ENCODE measurements at places on chromosomes 11 and 22. TPM values are rescaled to one million over a fixed set of nuclear protein-coding genes. Genes with fewer than 3 reads are reported as not detected.

The MPEG1 gene
- total RNA-seq = 34.1 TPM

The KRTAP5-8 gene
- total RNA-seq = not detected

The FGF19 gene
- not detected for total RNA-seq

The CADM1 gene
- 222 TPM for total RNA-seq

The PRRG4 gene
- 12.6 TPM for total RNA-seq

The OR5P2 gene
- 1.3 TPM for total RNA-seq

The PPFIBP2 gene
- total RNA-seq = 26.8 TPM

GRCh38 chr11:34525888-34526657 is 12.5 kb upstream of the ELF5 start:
- H3K4me3 ChIP-seq = no peak overlapping the region
- peaks cover 3% of the 10 kb centered on the region for H3K27me3 ChIP-seq
- no peaks in the 10 kb centered on the region for H3K36me3 ChIP-seq
- H3K27ac ChIP-seq = no peak overlapping the region
- H3K4me1 ChIP-seq = no peaks in the 10 kb centered on the region

- H3K27ac ChIP-seq = peak overlapping the region; percentile 75
- peaks cover 45% of the 10 kb centered on the region for H3K4me1 ChIP-seq
- H3K4me3 ChIP-seq = no peak overlapping the region
- no peaks in the 10 kb centered on the region for H3K27me3 ChIP-seq
Observed at GRCh38 chr22:46770151-46770641, 7.7 kb downstream of the TBC1D22A start.

- no peaks in the 10 kb centered on the region for H3K4me1 ChIP-seq
- H3K27ac ChIP-seq = no peak overlapping the region
- H3K27me3 ChIP-seq = no peaks in the 10 kb centered on the region
- no peaks in the 10 kb centered on the region for H3K36me3 ChIP-seq
- peak; percentile 28 for DNase-seq
Observed at GRCh38 chr22:48836673-48837340, 990.9 kb downstream of the BRD1 start.

DNA sequence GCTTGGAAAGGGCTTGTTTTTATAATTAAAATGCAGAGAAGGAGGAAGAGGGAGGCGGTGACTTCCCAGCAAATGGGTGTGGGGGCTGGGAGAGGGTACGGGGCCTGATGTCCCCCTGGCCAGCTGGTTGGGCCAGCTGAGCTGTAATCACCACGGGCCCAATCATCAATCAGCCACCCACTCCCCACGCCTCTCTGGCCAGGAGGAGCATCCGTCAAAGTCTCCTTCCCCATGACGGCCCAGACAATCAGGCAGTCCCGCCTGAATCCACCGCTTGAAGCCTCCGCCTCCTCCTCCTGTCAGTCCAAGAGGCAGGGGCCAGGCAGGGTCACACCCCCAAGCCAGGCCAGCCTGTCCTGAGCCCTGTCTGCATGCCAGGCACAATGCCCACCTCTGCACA is 13.3 kb upstream of the CABP7 start:
- H3K4me1 ChIP-seq = peaks cover 15% of the 10 kb centered on the region
- no peaks in the 10 kb centered on the region for H3K36me3 ChIP-seq
- no peak overlapping the region for H3K4me3 ChIP-seq

GRCh38 chr11:109015283-109015682 is 350.4 kb downstream of the DDX10 start:
- no peaks in the 10 kb centered on the region for H3K27me3 ChIP-seq
- no peak overlapping the region for H3K27ac ChIP-seq
- no peaks in the 10 kb centered on the region for H3K4me1 ChIP-seq
- no peaks in the 10 kb centered on the region for H3K36me3 ChIP-seq

GRCh38 chr22:23831261-23831660 is 7.5 kb downstream of the DERL3 start:
- peaks cover 80% of the 10 kb centered on the region for H3K36me3 ChIP-seq
- no peak overlapping the region for H3K27ac ChIP-seq
- no peak overlapping the region for H3K4me3 ChIP-seq
- DNase-seq = peak; percentile 13

DNA sequence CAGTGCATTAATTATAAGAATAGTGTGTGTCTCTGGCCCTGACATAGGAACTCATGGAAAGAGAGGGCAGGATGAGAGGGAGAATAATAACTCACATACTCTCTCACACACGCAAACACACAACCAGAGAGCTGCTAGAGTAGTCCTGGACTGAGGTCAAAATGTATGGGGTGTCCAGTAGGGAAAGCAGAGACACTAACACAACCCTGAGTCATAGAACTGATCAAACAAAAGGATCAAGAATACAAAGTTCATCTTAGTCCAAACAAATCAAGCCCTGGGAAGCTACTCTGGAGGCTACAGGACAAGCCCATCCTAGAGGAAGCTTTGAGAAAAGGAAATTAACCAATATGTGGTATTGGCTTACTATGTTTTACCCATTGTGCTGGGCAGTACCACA is 178.5 kb upstream of the GUCY1A2 start:
- H3K27ac ChIP-seq = no peak overlapping the region
- no peaks in the 10 kb centered on the region for H3K36me3 ChIP-seq
- no peaks in the 10 kb centered on the region for H3K4me1 ChIP-seq
- no peak for DNase-seq

DNA sequence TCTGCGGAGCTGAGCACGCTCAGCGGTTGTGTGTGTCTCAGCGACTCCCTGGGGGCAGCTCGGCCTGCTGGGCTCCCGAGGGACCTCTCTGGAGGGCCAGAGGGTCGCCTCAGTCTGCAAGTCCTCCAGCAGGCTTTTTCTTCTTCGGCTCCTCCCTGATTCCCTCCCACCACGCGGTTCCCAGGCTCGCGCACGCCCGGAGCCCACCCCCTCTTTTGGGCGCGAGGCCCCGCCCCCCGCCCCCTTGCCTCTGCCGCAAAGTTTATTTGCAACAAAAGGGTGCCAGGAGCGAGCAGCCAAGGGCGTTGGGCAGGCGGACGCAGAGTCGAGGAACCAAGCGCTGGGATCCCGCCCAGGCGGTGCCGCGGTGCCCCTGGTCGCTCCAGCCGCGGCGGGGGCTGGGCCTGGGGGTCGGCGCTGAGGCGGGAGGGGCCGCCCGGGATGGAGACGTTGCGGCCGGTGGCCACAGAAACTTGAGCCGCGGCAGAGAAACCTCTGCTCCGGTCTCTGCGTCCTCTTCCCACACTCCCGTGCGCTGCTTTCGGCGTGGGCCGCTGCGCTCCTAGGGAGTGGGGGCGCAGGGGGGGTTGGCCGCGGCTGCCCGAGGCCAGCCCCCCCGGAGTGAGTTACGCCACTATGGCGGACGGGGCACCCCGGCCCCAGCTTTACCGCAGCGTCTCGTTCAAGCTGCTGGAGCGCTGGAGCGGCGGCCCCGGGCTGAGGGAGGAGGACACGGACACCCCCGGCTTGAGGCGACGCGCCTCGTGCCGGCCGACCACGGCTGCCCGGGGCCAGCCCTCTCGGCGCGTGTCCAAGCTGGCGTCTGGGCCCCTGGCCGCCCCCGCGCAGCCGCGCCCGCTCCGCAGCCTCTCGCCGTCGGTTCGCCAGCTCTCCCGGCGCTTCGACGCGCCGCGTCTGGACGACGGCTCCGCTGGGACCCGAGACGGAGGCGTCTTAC is at the start of gene ARHGEF17:
Gene ARHGEF17, plus strand, starts transcription at position 274 of the 958 bp plus-strand sequence. Its CDS starts 363 bp downstream, at position 637.
- H3K27me3 ChIP-seq = no peaks in the 10 kb centered on the region
- H3K36me3 ChIP-seq = no peaks in the 10 kb centered on the region
- peak within 1 kb of the TSS; percentile 98 for H3K27ac ChIP-seq
- peaks cover 38% of the 10 kb centered on the region for H3K4me1 ChIP-seq
- peak within 1 kb of the TSS; percentile 76 for H3K4me3 ChIP-seq

- no peaks in the 10 kb centered on the region for H3K36me3 ChIP-seq
- H3K27me3 ChIP-seq = no peaks in the 10 kb centered on the region
- no peaks in the 10 kb centered on the region for H3K4me1 ChIP-seq
- no peak overlapping the region for H3K4me3 ChIP-seq
- no peak overlapping the region for H3K27ac ChIP-seq
Observed at GRCh38 chr11:126968915-126969314, 31.7 kb downstream of the KIRREL3 start.

DNA sequence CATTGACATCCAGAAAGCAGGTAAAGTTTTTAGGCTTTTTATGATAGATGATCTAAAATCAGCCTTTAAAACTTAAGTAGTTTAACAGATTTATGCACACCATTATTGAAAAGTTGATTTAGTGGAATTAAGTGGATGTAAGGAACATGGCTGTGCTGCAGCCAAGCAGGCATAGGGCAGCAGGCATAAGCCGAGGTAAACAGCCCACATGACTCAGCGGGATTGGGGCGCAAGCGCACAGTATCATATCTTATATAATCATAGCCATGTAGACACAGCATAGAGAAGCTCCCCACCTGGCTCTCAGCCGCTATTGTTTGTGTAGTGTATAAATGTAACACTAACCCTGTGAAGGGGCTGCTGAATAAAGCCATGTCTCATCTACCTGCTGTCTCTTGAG is 157.5 kb downstream of the WNT11 start:
- H3K4me3 ChIP-seq = no peak overlapping the region
- H3K36me3 ChIP-seq = no peaks in the 10 kb centered on the region
- no peaks in the 10 kb centered on the region for H3K27me3 ChIP-seq
- no peak overlapping the region for H3K27ac ChIP-seq
- DNase-seq = no peak

- H3K4me1 ChIP-seq = no peaks in the 10 kb centered on the region
- no peak overlapping the region for H3K27ac ChIP-seq
- no peaks in the 10 kb centered on the region for H3K27me3 ChIP-seq
- H3K36me3 ChIP-seq = no peaks in the 10 kb centered on the region
- no peak overlapping the region for H3K4me3 ChIP-seq
- no peak for DNase-seq
Observed at GRCh38 chr11:8989453-8989852, 14.3 kb downstream of the NRIP3 start.

- H3K36me3 ChIP-seq = no peaks in the 10 kb centered on the region
- DNase-seq = no peak
- no peaks in the 10 kb centered on the region for H3K4me1 ChIP-seq
- no peak overlapping the region for H3K4me3 ChIP-seq
Observed at GRCh38 chr11:66887526-66887925, 30.7 kb downstream of the LRFN4 start.

GRCh38 chr22:35411102-35411501 is 11.2 kb downstream of the MCM5 start:
- no peaks in the 10 kb centered on the region for H3K4me1 ChIP-seq
- H3K36me3 ChIP-seq = peaks cover 88% of the 10 kb centered on the region
- H3K27ac ChIP-seq = no peak overlapping the region
- no peak overlapping the region for H3K4me3 ChIP-seq
- DNase-seq = no peak

Measured in upper lobe of right lung (tissue), 1 donor.